ENCODE measurements at places on chromosomes 4 and X.

DNA sequence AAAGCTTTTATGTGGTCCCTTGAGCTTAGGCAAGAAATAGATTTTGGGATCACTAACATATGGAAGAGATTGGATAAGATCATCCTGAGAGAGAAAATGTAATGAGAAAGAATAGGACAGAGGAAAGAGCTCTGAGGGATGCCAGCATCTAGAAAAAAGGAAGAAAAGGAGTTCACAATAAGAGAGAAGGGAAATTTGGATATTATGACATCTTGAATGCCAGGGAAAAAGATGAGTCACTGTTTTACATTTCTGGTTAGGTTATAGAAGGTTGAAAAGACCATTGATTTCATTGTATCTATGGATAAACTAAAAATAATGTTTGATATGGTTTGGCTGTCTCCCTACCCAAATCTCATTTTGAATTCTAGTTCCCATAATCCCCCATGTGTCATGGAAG, 208.5 kb downstream of the MAD2L1 start:
- no peak for DNase-seq

DNA sequence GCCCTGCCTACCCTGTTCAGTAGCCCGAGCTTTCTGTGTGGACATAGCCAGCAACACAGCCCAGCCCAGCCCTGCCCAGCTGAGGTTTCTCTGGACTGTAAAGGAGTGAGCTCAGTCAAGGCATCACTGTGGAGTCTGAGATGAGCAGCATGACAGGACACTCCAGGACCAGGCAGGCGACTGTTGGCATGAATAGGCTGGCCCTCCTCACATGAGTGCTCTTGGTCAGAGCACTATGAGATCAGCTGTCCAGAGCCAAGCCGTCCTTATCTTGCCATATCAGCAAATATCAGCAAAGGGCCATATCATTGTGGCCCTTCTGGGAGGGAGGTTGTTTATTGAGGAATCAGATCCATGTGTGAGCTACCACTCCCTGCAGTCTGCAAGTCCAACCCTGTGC, 30.9 kb downstream of the REELD1 start:
- DNase-seq: no peak

DNA sequence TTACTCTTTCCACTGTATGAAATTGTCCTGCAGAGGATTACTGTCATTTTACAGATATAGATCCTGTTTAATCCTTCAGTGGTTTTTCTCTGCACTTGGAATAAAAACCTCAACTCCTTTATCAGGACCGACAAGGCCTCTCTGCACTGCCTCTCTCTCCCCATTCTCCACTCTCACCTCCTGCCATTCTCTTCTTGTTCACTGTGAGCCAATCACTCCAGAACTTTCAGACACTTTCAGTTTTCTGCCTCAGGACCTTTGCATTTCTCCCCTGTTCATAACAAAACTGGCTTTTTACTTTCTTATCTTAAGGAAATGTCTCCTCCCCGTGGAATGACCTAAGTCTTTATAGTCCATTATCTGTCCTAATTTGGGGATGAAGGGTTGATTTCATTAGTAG, 137.3 kb downstream of the ELOVL6 start:
- no peak for DNase-seq

- DNase-seq: peak; percentile 59
These were observed 65.9 kb downstream of the EFNB1 start for GRCh38 chrX:68894513-68895340.

- no peak for DNase-seq
These were observed 36.7 kb upstream of the SORCS2 start for GRCh38 chr4:7155590-7156071.

- DNase-seq: no peak
These were observed 277.7 kb upstream of the FTHL17 start for GRCh38 chrX:31349515-31349914.

- DNase-seq: no peak
These were observed 183.4 kb upstream of the FAM241A start for GRCh38 chr4:111961809-111962208.

- no peak for DNase-seq
These were observed 577.4 kb upstream of the FTHL17 start for GRCh38 chrX:31649201-31649600.

- DNase-seq: no peak
These were observed 78.4 kb downstream of the KCNIP4 start for GRCh38 chr4:21869978-21870745.

- DNase-seq: no peak
These were observed 22.3 kb upstream of the CLOCK start for GRCh38 chr4:55568905-55569504.

GRCh38 chrX:65971151-65971550, 68.7 kb downstream of the VSIG4 start:
- no peak for DNase-seq

- peak; percentile 39 for DNase-seq
These were observed 60.0 kb upstream of the BANK1 start for GRCh38 chr4:101730291-101731117.

GRCh38 chr4:148986951-148987350, 544.7 kb upstream of the NR3C2 start:
- no peak for DNase-seq

GRCh38 chr4:40577588-40578253, 51.9 kb downstream of the RBM47 start:
- DNase-seq: no peak

GRCh38 chrX:111680988-111681779, at the start of gene ALG13:
TSS of gene ALG13 (plus strand) at chrX:111681170. CDS start at chrX:111681219, 49 bp downstream.
- DNase-seq: peak; percentile 44

- no peak for DNase-seq
These were observed 85.4 kb downstream of the REPS2 start for GRCh38 chrX:17031827-17032226.
